ENCODE measurements at places on chromosomes 3 and 15. TPM values are rescaled to one million over a fixed set of nuclear protein-coding genes. Genes with fewer than 3 reads are reported as not detected.

GRCh38 chr3:163422671-163423070, 1655.6 kb downstream of the SI start:
- no peak for DNase-seq
- no peaks in the 10 kb centered on the region for H3K36me3 ChIP-seq
- H3K27ac ChIP-seq = no peak overlapping the region
- no peaks in the 10 kb centered on the region for H3K4me1 ChIP-seq
- H3K27me3 ChIP-seq = no peaks in the 10 kb centered on the region

GRCh38 chr3:15660055-15660935, 58.8 kb downstream of the BTD start:
- no peaks in the 10 kb centered on the region for H3K27me3 ChIP-seq
- DNase-seq = no peak
- H3K36me3 ChIP-seq = peaks cover 9% of the 10 kb centered on the region
- H3K4me3 ChIP-seq = no peak overlapping the region
- no peaks in the 10 kb centered on the region for H3K4me1 ChIP-seq

DNA sequence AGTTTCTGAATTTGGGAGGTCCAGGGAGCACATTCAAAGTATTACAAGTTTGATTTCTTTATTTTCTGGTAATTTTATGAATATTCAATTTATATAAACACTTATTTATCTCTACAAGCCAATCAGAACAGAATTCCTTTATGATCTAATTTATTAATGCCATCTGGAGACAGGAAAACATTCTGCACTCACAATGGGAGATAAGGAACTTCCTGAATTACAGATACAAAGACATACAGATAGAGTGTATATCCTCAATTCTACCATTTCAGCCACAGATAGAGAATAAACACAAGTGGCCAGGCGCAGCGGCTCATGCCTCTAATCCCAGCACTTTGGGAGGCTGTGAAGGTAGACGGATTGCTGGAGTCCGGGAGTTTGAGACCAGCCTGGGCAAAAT, 86.0 kb downstream of the IQCH start:
- H3K27me3 ChIP-seq = no peaks in the 10 kb centered on the region
- no peak for DNase-seq
- no peaks in the 10 kb centered on the region for H3K4me1 ChIP-seq
- H3K27ac ChIP-seq = no peak overlapping the region

- H3K27me3 ChIP-seq = no peaks in the 10 kb centered on the region
- H3K4me3 ChIP-seq = no peak overlapping the region
- no peak overlapping the region for H3K27ac ChIP-seq
- no peaks in the 10 kb centered on the region for H3K4me1 ChIP-seq
- H3K36me3 ChIP-seq = no peaks in the 10 kb centered on the region
These were observed 48.1 kb upstream of the CDV3 start for GRCh38 chr3:133525435-133525834.

GRCh38 chr3:142910280-142910679, 21.4 kb upstream of the PCOLCE2 start:
- H3K4me1 ChIP-seq = peaks cover 68% of the 10 kb centered on the region
- H3K27me3 ChIP-seq = no peaks in the 10 kb centered on the region
- no peak overlapping the region for H3K4me3 ChIP-seq
- no peak for DNase-seq
- H3K36me3 ChIP-seq = no peaks in the 10 kb centered on the region

Gene SLC38A3
- total RNA-seq = 10.4 TPM

Gene CCDC174
- total RNA-seq = 11.9 TPM

Data from left ventricle myocardium inferior (tissue), 1 donor.